ENCODE measurements at places on chromosomes 12 and 14.

GRCh38 chr14:82091097-82091496 is 557.4 kb upstream of the SEL1L start:
- DNase-seq = no peak

- DNase-seq = no peak
Measured at GRCh38 chr12:81209012-81209411, 131.1 kb downstream of the ACSS3 start.

DNA sequence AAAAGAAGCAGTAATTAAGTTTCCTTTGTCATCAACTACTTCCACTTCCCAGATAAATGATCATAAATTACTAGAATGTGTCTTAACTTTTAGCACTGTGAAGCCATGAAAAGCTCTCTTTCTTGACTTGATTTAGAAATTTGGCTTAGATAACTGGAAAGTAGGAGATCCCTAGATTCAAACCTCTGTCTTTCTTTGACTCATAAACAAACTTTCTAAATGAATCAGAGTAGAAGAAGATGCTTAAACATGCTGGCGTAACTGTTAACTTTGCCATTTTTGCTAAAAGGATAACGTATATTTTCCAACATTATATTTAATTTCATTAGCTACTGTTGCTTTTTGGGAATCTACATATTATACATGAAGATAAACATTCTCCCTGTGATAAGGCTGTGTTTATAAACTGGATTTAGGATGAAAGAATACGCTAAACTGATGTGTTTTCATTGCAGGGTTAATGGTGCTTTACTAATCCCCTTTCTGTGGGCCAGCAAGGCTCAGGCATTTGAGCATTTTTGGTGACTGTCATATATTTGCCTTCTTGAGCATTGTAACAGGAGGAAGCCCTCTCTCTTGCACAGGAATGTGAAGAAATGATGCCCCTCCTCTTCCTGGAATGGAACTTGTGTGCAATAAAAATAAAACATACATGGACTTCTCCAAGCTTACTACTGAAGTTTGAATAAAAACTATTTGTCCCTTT is 301.4 kb downstream of the BMP4 start:
- no peak for DNase-seq

- DNase-seq = no peak
Measured at GRCh38 chr12:78683626-78684025, 180.9 kb upstream of the SYT1 start.

DNA sequence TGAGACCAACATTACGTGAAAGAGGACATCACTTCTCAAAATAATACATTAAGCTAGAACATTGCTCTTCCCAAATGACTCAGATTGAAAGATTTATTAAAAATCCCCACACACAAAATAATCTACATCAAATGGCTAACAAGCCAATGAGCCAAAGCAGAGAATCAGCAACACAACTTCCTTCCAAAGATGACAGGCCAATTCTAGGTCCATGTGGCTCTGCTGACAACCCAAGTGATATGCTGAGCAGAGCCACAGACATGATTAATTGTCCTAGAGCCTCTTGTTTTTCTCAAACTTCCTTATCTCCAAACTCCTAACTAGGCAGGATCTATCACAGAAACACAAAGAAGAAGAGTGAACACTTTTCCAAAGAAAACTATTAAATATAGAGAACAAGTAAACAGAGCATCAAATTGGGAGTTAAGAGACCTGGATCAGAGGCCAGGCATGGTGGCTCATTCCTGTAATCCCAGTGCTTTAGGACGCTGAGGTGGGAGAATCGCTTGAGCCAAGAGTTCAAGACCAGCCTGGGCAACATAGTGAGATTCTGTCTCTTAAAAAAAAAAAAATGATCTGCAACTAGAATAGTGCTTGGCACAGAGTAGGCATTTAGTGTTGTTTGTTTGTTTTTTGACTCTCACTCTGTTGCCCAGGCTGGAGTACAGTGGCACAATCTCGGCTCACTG is 38.5 kb downstream of the SENP1 start:
- no peak for DNase-seq

- DNase-seq = peak; percentile 51
Measured at GRCh38 chr14:55699131-55700057, 119.4 kb downstream of the KTN1 start.

DNA sequence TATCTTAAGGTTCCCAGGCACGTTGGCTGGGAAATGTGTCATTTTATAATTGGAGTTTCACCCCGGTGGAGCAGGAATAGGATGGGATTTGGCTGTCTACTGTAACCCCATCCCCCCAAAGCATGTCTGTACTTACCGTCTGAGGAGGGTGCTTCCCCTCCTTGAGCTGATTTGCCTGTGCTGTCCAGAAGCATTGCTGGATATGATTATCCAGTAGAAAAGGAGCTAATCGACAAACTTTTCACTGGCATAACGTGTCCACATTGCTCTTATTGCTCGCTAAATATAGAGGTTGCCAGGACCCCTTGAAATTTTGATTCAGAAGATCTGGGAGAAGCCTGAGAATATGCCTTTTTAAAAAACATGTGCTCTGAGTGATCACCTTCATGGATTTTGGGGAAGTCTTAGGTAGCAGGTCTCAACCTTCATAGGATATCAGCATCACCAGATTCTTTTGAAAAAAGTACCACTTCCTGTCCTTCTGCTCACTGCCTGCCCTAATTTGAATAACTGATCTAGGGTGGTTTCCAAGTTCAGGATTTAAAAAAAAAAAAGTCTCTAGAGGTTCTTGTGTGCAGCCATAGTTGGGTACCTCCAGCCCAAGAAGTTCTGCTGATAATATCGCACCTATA is 80.4 kb upstream of the KCNA1 start:
- DNase-seq = no peak

DNA sequence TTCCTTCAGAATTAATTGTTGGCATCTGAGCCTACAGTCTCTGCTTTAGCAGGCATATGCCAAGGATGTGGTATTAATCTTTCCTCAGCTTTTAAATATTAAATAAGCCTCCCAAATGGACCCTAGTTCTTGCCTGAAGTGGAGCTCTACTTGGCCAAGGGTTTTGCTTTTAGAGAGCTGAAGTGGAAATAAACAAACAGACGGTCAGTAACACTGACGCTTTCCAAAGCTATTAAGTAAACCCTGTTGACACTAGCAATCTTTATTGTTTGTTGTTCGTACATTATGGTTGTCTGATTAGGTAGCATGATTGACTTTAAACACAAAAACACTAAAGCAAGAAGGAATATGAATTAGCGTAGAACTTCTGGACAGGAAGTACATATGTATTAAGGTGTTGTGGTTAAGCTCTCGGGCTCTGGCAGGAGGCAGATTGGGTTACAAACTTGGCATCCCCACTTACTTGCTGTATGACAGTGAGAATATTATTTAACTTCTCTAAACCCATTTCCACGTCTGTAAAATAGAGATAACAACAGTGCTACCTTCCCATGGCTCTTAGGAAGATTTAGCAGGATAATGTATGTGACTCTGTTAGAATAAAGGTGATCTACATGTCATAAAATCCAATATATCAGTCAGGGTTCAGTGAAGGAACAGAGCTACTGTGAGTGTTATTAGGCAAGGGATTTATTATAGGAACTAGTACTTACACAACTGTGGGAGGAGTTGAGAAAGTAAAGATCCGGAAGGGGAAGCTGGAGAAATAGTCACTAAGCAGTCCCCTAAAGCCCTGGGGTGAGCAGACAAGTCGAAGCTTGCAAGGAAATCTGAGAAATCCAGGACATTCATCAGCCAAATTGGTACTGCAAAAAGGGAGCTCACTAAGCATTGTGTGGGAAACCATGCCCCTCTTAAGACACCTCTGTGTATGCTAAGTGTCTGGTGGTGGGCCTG is 92.2 kb upstream of the ATF7IP start:
- DNase-seq = no peak

DNA sequence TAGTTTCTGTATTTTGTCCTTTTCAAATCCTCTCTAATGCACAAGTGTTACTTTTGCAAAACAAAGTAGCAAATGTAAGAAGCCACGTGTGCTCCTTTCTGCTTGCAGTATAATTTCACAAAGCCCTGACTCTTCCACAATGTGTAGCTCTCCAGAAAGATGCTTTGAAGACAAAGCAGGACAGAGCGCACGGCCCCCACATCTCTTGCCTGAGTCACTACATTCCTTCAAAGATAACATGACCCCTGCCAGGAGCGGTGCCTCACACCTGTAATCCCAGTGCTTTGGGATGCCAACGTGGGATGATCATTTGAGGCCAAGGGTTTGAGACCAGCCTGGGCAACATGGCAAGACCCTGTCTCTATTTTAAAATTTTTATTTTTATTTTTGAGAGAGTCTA is 40.5 kb downstream of the JAG2 start:
- no peak for DNase-seq

GRCh38 chr14:52073251-52073650 is 4.4 kb upstream of the NID2 start:
- no peak for DNase-seq

- DNase-seq = no peak
Measured at GRCh38 chr12:47473091-47473490, 232.7 kb downstream of the RPAP3 start.

DNA sequence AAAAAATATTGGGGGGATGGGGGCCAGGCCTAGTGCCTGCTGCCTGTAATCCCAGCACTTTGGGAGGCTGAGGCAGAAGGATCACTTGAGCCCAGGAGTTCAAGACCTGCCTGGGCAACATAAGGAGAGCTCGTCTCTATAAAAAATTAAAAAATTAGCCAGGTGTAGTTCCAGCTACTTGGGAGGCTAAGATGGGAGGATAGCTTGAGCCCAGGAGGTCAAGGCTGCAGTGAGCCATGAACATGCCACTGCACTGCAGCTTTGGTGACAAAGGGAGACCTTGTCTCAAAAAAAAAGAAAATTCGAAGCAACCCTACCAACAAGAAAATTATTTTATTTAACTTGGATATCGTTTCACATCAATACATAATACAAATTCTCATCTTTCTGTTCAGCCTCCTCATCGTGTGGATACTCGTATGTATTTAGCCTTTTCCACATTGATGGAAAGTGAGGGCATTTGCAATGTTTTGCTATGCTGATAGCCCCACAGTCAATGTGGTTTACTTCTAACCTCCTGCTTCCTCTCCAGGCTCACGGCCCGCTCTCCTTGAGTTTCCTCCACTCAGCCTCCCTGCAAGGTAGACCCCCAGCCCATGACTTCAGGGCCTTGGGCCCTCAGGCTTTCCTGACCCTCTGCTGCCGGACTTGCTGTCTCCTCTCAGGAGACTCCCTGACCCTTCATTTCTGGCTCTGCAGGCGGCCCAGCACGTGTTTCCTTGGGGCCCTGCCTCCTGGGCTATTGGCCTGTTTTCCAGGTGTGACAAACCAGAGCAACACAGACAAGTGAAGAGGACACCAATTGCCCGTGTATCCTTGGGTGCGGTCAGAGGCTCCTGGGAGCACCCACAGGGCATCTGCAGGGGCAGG is 54.8 kb downstream of the NFKBIA start:
- DNase-seq = no peak

GRCh38 chr12:14399871-14400270 is 34.4 kb downstream of the ATF7IP start:
- DNase-seq = no peak

- DNase-seq = no peak
Measured at GRCh38 chr12:116853507-116853906, 27.7 kb downstream of the HRK start.

DNA sequence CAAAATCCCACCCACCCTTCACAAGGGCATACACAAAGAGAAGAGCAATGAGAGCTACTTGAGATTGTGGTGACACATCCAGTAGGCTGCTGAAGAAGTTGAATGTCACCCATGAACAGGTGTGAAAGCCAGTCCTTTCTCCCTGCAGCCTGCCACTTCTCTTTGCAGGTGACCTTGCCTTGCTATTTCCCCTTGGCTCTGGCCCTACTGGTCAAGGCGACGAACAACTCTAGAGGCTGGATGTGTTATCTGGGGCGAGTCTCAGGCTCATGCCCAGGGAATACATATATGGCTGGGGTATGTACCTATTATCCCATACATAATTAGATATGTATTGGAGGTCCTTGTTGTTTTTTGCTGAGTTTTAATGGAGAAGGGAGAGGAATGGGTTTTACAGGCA is 70.2 kb upstream of the EGLN3 start:
- DNase-seq = no peak

GRCh38 chr14:48140804-48141203 is 465.4 kb upstream of the MDGA2 start:
- no peak for DNase-seq

DNA sequence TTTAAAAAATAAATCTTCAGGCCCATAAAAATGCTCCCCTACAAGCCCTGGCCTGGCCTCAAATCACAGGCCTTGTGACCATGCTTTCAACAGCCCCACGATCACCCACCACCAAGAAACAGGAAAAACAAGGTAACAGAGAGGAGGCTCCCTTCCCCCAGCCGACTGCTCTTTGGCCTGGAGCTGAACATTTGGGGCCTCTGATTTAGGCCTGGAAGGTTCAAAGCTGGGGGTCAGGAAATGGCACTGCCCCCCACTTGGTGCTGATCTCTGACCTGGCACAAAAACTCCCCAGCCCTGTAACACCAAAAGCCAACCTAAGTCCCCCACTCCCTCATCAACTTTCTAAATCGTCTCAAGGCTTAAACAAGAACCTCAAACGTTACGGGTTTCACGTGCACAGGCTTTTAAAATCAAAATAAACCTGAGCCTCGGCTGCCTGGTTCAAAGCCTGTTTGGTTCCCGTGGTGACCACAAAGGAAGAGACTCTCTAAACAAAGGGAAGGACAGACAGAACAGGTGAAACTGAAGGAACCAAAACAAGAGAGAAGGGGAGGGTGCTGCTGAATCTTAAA is 9.0 kb downstream of the ACTN1 start:
- no peak for DNase-seq

GRCh38 chr14:100468557-100468956 is 118.7 kb downstream of the BEGAIN start:
- DNase-seq = no peak

DNA sequence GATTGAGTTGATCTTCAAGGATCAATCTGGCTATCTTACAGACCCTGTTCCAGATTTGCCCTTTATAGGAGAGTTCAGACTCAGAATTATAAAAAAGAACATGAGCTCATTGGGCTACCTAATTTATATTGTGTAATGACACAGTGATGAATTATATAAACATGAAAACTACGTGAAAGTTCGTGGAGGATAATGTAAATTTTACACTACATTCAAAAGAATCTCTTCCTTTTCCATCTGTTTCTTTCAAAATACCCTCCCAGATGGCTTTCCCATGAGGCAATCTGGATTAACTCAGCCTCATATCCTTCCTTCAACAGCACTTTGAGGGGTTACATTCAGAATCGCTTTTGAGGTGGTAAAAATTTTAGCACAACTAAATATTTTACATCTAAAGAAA is 129.3 kb downstream of the HMGA2 start:
- no peak for DNase-seq
